Spleen (tissue), 13 donors: ENCODE measurements at places on chromosomes 13 and 19. TPM values are rescaled to one million over a fixed set of nuclear protein-coding genes. Genes with fewer than 3 reads are reported as not detected.

DNA sequence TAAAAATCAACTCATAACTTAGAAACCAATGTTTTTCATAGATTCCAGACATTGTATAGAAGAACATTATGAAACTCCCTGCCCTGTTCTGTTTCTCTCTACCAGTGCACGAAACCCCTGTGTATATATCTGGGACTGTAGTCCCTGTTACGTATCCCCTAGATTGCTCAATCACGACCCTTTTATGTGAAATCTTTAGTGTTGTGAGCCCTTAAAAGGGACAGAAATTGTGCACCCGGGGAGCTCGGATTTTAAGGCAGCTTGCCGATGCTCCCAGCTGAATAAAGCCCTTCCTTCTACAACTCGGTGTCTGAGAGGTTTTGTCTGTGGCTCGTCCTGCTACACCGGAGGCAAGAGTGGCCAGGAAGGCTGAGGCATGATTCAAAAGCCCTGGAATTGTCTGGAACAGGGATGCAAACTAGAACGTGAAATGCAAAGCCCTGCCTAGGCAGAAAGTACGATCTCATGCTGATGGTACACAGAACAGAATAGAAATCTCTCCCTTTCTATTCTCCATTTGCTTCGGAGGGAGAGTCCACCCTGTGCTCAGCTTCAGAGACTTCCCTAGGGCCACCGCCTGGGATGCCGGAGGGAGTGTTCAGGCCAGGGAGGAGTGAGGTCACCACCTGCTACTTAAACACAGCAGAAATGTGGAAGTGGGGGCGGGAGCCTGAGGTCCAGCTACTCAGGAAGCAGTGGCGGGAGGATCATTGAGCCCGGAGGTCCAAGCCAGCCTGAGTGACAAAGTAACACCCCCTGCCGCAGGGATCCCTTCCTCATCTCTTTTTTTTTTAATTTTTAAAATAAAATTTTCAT lies 758 bp upstream of the ZNF888 start:
- no peaks in the 10 kb centered on the region for H3K36me3 ChIP-seq
- peaks cover 35% of the 10 kb centered on the region for H3K4me1 ChIP-seq
- no peaks in the 10 kb centered on the region for H3K27me3 ChIP-seq
- peak; percentile 78 for DNase-seq

- H3K4me3 ChIP-seq: no peak overlapping the region
- H3K27ac ChIP-seq: no peak overlapping the region
- no peaks in the 10 kb centered on the region for H3K4me1 ChIP-seq
- H3K27me3 ChIP-seq: no peaks in the 10 kb centered on the region
- DNase-seq: no peak
Observed at GRCh38 chr13:100636441-100636840, 38.2 kb downstream of the TMTC4 start.

DNA sequence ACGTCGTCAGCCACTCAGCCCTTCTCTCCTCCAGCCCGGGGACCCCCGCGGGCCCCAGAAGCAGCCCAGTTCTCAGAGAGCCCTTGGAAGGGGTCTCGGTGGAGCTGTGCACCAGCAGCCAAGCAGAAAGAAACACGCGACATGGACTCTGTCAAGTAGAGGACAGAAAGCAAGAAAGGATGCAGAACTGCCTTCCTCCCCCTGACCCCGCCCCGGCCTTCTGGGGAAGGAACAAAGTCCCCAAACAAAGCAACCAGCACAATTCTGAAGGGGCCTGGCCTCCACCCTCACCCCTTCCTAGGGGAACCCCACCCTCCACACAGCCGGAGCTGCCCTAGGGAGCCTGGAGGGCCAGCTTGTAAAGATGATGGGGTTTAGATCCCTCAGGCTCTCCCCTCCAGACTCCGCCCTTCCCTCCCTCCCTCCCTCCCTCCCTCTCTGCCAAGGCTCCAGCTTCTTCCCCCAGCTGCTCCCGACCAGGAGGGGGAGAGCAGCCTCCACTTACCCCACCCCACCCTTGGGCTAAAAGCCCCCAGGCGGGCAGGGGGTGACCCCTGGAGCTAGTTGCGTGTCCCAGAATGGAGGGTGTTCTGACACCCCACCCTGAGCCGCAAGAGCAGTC lies 7.8 kb downstream of the LYL1 start:
- H3K4me1 ChIP-seq: peaks cover 15% of the 10 kb centered on the region
- H3K4me3 ChIP-seq: peak overlapping the region; percentile 35
- H3K27ac ChIP-seq: peak overlapping the region; percentile 96
- DNase-seq: peak; percentile 92
- H3K36me3 ChIP-seq: peaks cover 22% of the 10 kb centered on the region

GRCh38 chr13:27708325-27708724 lies 84.0 kb upstream of the GSX1 start:
- no peaks in the 10 kb centered on the region for H3K36me3 ChIP-seq
- no peaks in the 10 kb centered on the region for H3K4me1 ChIP-seq

- peaks cover 30% of the 10 kb centered on the region for H3K36me3 ChIP-seq
- H3K4me3 ChIP-seq: peak overlapping the region; percentile 94
- H3K4me1 ChIP-seq: peaks cover 16% of the 10 kb centered on the region
- H3K27ac ChIP-seq: peak overlapping the region; percentile 94
- no peak for DNase-seq
Observed at GRCh38 chr19:19670070-19670551, 1.5 kb downstream of the ZNF101 start.

- no peak overlapping the region for H3K27ac ChIP-seq
- no peaks in the 10 kb centered on the region for H3K27me3 ChIP-seq
- DNase-seq: no peak
- H3K4me3 ChIP-seq: no peak overlapping the region
Observed at GRCh38 chr13:50732712-50733111, 110.8 kb downstream of the DLEU7 start.

- no peaks in the 10 kb centered on the region for H3K27me3 ChIP-seq
- no peak overlapping the region for H3K27ac ChIP-seq
- no peaks in the 10 kb centered on the region for H3K36me3 ChIP-seq
- no peaks in the 10 kb centered on the region for H3K4me1 ChIP-seq
Observed at GRCh38 chr13:74168263-74168675, 34.1 kb upstream of the KLF12 start.

DNA sequence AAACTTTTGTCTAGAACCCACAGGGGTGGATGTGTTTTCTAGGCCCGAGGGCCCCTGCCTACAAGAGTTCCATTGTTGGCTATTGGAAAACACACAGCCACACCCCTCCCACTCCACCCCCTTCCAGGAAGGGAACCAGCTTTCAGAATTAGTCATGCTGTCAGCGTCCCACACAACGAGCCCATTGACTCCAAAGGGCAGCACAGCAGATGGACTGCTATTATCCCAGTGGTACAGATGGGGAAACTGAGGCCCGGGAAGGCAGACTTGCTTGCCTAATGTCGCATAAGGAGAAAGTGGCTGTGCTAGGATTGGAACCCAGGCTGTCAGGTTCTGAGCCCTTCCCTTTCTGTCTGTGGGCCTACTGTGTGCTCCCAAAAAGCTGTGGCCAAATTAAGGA lies 8.1 kb upstream of the FXYD3 start:
- no peak overlapping the region for H3K4me3 ChIP-seq
- H3K27ac ChIP-seq: no peak overlapping the region
- peaks cover 19% of the 10 kb centered on the region for H3K27me3 ChIP-seq

DNA sequence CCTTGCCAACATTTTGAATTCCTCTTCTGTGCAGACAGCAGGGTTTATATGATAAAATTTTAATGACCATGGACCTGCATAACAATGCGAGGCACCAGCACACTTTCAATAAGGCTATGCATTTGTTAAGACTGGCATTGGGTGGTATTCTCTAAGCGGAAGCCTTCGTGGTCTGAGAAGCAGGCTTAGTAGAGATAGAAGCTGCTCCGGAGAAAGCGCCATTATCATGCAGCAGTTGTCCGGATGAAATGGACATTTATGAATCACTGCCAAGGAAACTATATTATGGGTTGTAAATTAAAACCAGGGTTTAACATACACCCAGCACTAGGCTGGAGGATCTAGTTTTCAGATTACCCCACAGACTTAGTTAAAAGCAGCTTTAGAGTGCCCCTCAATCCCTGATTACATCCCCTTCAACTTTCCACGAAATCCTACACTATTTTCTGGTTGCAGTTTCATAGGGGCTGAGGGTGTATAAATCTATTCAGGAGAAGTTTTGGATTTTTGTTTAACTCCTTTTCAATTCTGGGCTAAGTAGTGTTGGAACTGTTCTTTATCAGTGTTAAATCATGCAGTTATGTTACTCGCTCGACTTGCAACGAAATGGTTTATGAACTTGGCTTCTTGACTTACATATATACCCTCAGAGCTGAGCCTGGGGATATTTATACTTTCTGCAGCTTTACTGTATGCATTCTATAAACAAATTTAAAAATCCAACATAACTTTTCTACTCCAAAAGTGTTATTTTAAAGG lies 193.3 kb downstream of the PCDH9 start:
- H3K27me3 ChIP-seq: no peaks in the 10 kb centered on the region
- no peak overlapping the region for H3K27ac ChIP-seq
- no peaks in the 10 kb centered on the region for H3K4me1 ChIP-seq
- no peak for DNase-seq
- no peak overlapping the region for H3K4me3 ChIP-seq

GRCh38 chr13:31250435-31250834 lies 50.7 kb downstream of the B3GLCT start:
- H3K4me3 ChIP-seq: no peak overlapping the region
- no peaks in the 10 kb centered on the region for H3K4me1 ChIP-seq
- no peaks in the 10 kb centered on the region for H3K36me3 ChIP-seq
- H3K27me3 ChIP-seq: no peaks in the 10 kb centered on the region

- peaks cover 39% of the 10 kb centered on the region for H3K27me3 ChIP-seq
- H3K36me3 ChIP-seq: no peaks in the 10 kb centered on the region
- no peak overlapping the region for H3K4me3 ChIP-seq
- no peak for DNase-seq
- peaks cover 34% of the 10 kb centered on the region for H3K4me1 ChIP-seq
- no peak overlapping the region for H3K27ac ChIP-seq
Observed at GRCh38 chr19:1000591-1001537, 645 bp downstream of the GRIN3B start.

DNA sequence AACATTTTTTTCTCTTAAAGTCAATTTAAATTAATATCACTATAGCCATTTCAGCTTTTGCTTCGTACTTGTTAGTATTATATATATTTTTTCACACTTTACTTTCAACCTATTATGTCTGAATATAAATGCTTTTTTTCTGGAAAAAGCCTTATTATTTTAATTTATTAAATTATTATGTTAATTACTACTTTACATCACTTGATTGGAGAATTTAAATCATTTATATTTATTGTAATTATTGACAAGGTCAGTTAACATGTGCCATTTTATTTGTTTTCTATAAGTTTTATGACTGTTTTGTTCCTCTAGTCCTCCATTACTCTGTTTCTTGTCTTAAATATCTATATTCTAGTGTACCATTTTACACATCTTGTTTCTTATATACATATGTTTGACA lies 1333.4 kb upstream of the MIR17HG start:
- no peaks in the 10 kb centered on the region for H3K4me1 ChIP-seq
- H3K4me3 ChIP-seq: no peak overlapping the region
- H3K27ac ChIP-seq: no peak overlapping the region
- H3K36me3 ChIP-seq: no peaks in the 10 kb centered on the region
- H3K27me3 ChIP-seq: no peaks in the 10 kb centered on the region

DNA sequence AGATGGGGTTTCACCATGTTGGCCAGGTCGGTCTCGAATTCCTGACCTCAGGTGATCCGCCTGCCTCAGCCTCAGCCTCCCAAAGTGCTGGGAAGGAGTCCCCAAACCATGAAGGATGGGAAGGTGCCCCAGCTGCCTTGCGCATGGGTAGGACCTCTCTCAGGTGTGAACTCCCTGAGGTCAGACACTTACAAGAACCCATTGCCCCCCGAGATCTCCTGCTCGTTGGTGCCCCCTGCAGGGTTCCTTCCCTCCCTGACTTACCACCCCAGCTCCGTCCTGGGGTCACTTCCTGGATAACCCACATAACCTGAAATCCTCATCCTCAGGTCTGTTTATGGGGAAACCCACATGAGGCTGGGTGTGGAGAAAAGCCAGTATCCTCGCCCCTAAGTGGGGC lies 41.7 kb downstream of the UNC13A start:
- no peaks in the 10 kb centered on the region for H3K4me1 ChIP-seq
- peak; percentile 18 for DNase-seq
- no peak overlapping the region for H3K27ac ChIP-seq
- peaks cover 9% of the 10 kb centered on the region for H3K27me3 ChIP-seq

GRCh38 chr19:3665681-3666544 lies 34.4 kb downstream of the PIP5K1C start:
- H3K27ac ChIP-seq: no peak overlapping the region
- DNase-seq: peak; percentile 93
- H3K4me3 ChIP-seq: no peak overlapping the region
- H3K27me3 ChIP-seq: no peaks in the 10 kb centered on the region
- H3K4me1 ChIP-seq: peaks cover 59% of the 10 kb centered on the region

DNA sequence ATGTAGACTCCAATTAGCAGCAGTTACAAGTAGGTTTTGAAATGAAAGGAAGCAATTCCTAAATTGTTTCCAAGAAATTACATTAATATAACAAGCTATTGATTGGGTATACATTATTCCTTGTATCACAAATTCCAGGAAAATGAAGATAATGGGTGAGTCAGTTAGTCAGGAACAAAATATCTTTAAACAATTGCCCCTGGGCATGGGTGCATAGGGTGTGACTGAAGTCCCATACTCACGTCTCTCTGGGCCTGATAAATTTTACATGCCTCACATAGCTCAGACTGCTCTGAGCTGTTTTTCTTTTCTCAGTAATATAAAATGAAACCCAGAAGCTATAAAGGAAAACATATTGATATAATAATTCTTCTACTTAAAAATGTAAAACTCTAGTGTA lies 87.8 kb downstream of the FNDC3A start:
- no peak overlapping the region for H3K27ac ChIP-seq
- H3K4me3 ChIP-seq: no peak overlapping the region
- H3K4me1 ChIP-seq: no peaks in the 10 kb centered on the region
- H3K27me3 ChIP-seq: no peaks in the 10 kb centered on the region
- H3K36me3 ChIP-seq: no peaks in the 10 kb centered on the region
- DNase-seq: no peak

DNA sequence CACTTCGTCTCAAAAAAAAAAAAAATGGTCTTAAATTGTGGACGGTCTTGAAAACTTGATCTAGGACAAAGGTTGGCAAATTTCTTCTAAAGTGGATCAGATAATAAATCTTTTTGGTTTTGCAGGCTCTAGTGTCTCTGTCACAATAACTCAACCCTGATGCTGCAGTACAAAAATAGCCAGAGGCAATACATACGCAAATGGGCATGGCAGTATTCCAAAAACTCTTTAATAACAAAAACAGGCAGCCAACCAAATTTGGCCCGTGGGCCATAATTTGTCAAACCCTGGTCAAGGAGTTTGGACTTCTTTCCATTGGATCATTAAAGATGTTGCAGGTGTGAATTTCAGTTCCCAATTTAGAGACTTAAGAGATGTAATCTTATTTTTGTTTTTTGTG lies 93.5 kb upstream of the MRI1 start:
- no peaks in the 10 kb centered on the region for H3K36me3 ChIP-seq
- H3K4me3 ChIP-seq: no peak overlapping the region
- peaks cover 6% of the 10 kb centered on the region for H3K27me3 ChIP-seq

GRCh38 chr13:27408074-27408473 lies 16.3 kb upstream of the GTF3A start:
- H3K36me3 ChIP-seq: no peaks in the 10 kb centered on the region
- H3K27me3 ChIP-seq: no peaks in the 10 kb centered on the region
- H3K4me3 ChIP-seq: no peak overlapping the region
- H3K27ac ChIP-seq: no peak overlapping the region

- H3K36me3 ChIP-seq: no peaks in the 10 kb centered on the region
- H3K4me1 ChIP-seq: no peaks in the 10 kb centered on the region
- H3K27me3 ChIP-seq: no peaks in the 10 kb centered on the region
- H3K27ac ChIP-seq: peak overlapping the region; percentile 37
Observed at GRCh38 chr13:88623150-88623549, 952.0 kb downstream of the SLITRK5 start.

GRCh38 chr13:56102641-56103040 lies 1038.1 kb upstream of the PRR20A start:
- no peaks in the 10 kb centered on the region for H3K27me3 ChIP-seq
- H3K36me3 ChIP-seq: no peaks in the 10 kb centered on the region

MICU2 gene
- 41.7 TPM for polyA plus RNA-seq

LILRA1 gene
- 8.0 TPM for polyA plus RNA-seq

FFAR3 gene
- 0.33 TPM for polyA plus RNA-seq

ICAM1 gene
- 15.1 TPM for polyA plus RNA-seq

LIN37 gene
- polyA plus RNA-seq: 18.5 TPM

CGB1 gene
- not detected for polyA plus RNA-seq

LRG1 gene
- polyA plus RNA-seq: 5.6 TPM

NKPD1 gene
- 0.17 TPM for polyA plus RNA-seq
